Aorta (tissue), 5 donors: ENCODE measurements at places on chromosomes 1 and 21. TPM values are rescaled to one million over a fixed set of nuclear protein-coding genes. Genes with fewer than 3 reads are reported as not detected.
A peak's percentile ranks its signal among the peaks of the same experiment; 100 is the strongest.

TSPAN1 gene
- 2.3 TPM for total RNA-seq

VASH2 gene
- total RNA-seq: 1.8 TPM

DNA sequence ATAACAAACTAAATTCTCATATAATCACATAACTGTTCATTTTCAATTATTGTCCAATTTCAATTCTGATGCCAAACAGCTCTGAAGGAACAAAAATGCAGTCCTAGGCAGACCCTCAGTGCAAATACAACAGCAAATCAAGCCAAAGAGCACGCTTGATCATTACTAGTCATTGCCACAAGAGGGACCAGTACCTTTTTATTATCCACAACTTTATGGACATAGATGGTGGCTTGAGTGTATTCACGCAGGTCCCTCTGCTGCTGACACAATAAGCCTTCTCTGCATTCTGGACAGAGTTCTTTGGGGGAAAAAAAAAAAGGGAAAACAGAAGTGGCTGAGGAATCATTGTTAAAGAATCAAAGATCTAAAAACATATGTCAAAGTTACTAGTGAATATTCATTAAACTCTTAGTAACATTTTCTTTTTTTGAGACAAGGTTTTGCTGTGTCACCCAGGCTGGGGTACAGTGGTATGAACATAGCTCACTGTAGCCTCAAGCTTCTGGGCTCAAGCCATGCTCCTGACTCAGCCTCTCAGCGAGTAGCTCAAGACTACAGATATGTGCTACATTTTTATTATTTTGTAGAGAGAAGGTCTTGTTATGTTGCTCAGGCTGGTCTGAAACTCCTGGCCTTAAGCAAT, 34.3 kb upstream of the RAP1GAP start:
- DNase-seq: no peak
- no peak overlapping the region for H3K4me3 ChIP-seq
- no peaks in the 10 kb centered on the region for H3K27me3 ChIP-seq
- H3K27ac ChIP-seq: no peak overlapping the region
- H3K36me3 ChIP-seq: peaks cover 6% of the 10 kb centered on the region
- H3K4me1 ChIP-seq: no peaks in the 10 kb centered on the region

- H3K4me1 ChIP-seq: no peaks in the 10 kb centered on the region
- no peaks in the 10 kb centered on the region for H3K36me3 ChIP-seq
- H3K27ac ChIP-seq: no peak overlapping the region
- no peaks in the 10 kb centered on the region for H3K27me3 ChIP-seq
- no peak overlapping the region for H3K4me3 ChIP-seq
Measured at GRCh38 chr21:27036736-27037301, 69.9 kb upstream of the ADAMTS5 start.

GRCh38 chr1:180229483-180230415, at the start of gene LHX4:
Gene LHX4, plus strand, starts transcription at chr1:180230264. Its CDS starts 266 bp downstream, at chr1:180230530.
- H3K4me1 ChIP-seq: no peaks in the 10 kb centered on the region
- no peaks in the 10 kb centered on the region for H3K36me3 ChIP-seq
- H3K27ac ChIP-seq: no peak within 1 kb of the TSS

DNA sequence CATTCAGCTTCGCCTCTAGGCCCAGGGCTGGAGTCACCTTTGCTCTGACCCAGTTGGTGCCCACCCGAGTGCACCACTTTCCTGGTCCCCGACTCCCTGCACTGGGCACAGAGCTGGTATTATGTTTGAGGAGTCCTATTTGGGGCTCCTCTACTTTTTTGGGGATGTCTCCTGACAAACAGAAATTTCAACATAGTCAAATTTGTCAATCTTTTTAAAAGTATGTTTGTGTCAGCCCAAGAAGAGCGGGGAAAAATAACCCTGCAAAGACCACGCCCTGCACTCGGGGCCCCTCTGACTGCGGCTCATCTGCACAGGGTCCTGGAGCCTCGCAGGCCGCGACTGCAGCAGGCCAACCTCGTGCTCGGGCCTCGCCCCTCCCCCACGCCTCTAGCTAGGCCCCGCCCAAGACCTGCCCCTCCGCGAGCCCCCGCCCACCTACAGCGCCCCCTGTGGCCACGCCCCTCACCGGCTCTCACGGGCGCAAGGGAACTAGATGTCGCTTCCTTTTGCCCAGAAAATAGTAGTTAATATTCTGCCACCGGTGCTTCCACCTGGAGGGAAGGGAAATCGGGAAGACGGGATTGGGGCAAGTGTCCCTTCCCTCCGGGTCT, 11.4 kb downstream of the FAM229A start:
- no peaks in the 10 kb centered on the region for H3K27me3 ChIP-seq
- DNase-seq: peak; percentile 82
- peak overlapping the region; percentile 25 for H3K27ac ChIP-seq
- peak overlapping the region; percentile 62 for H3K4me3 ChIP-seq

GRCh38 chr1:21935891-21936365, 1.2 kb downstream of the HSPG2 start:
- H3K27me3 ChIP-seq: no peaks in the 10 kb centered on the region
- peak; percentile 51 for DNase-seq
- peak overlapping the region; percentile 54 for H3K27ac ChIP-seq
- no peaks in the 10 kb centered on the region for H3K36me3 ChIP-seq
- H3K4me3 ChIP-seq: peak overlapping the region; percentile 96

GRCh38 chr1:193054169-193054675, 4.9 kb downstream of the UCHL5 start:
- no peak for DNase-seq
- no peak overlapping the region for H3K27ac ChIP-seq
- H3K27me3 ChIP-seq: no peaks in the 10 kb centered on the region
- H3K36me3 ChIP-seq: no peaks in the 10 kb centered on the region
- no peaks in the 10 kb centered on the region for H3K4me1 ChIP-seq

DNA sequence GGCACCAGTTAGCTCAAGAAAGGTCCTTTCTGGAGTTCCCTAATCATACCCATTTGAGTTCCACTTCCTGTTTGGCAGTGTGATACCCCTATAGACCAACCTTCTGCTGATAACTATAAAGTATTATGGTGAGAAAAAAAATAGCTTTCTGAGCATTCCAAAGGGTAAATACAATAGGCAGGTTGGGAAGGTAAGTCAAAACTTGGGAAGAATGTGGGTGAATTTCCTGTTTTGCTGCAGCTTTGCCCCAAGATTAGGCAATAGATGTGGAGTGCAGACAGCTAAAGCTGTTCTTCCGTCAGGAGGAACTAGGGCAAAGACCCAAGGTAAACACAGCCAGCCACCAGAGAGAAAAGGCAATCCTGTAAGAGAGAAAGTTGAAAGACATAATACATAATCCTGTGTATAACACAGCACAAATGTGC, 49.9 kb upstream of the GUCA2A start:
- no peaks in the 10 kb centered on the region for H3K4me1 ChIP-seq
- H3K27ac ChIP-seq: no peak overlapping the region
- no peak overlapping the region for H3K4me3 ChIP-seq

DNA sequence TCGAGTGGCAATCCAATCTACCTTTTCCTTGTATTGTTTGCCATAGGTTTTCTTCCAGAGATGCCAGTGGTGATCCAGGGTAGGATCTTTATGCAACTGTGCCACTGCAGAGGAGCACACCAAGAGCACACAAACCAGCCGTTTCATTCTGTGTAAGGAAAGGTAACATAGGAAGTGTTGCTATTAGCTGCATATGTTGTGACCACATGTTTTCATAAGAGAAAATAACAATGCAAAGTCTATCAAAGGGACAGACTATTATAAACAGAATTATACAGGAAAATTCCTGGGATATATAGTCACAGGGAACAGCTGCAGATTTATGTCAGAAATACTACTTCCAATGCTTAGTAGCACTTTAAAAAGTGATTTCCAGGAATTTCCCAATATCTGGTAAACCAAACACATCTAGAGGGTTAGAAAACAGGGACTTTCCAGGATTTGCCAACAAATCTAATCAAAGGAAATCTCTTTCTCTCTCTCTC, 919 bp downstream of the CTSS start:
- no peaks in the 10 kb centered on the region for H3K27me3 ChIP-seq
- DNase-seq: no peak
- H3K4me3 ChIP-seq: no peak overlapping the region
- H3K27ac ChIP-seq: no peak overlapping the region

GRCh38 chr1:95048317-95048716, 24.4 kb downstream of the ALG14 start:
- no peaks in the 10 kb centered on the region for H3K4me1 ChIP-seq
- no peak overlapping the region for H3K27ac ChIP-seq
- no peaks in the 10 kb centered on the region for H3K27me3 ChIP-seq
- H3K4me3 ChIP-seq: no peak overlapping the region
- H3K36me3 ChIP-seq: no peaks in the 10 kb centered on the region

DNA sequence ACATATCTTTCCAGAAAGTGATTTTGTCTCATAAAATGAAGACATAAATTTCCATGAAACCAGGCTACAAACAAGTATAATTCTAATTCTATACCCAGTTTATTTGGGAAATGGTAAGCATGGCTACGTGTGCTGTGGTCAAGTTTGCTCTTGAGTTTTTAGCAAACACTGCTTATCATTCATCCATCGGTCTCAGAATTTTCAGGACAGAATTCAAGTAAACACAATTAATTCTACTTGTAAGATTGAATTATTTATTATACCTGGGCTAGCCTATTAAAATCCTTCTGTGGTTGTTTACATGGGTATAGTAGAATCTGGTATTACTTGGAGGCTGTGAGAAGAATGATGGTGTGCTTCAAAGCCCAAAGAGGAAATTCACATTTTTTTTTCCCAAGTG, 68.3 kb downstream of the CHIA start:
- H3K4me1 ChIP-seq: no peaks in the 10 kb centered on the region
- H3K27me3 ChIP-seq: no peaks in the 10 kb centered on the region
- no peak for DNase-seq
- no peak overlapping the region for H3K27ac ChIP-seq
- H3K36me3 ChIP-seq: no peaks in the 10 kb centered on the region

- no peaks in the 10 kb centered on the region for H3K36me3 ChIP-seq
- no peaks in the 10 kb centered on the region for H3K4me1 ChIP-seq
- no peaks in the 10 kb centered on the region for H3K27me3 ChIP-seq
- H3K4me3 ChIP-seq: no peak overlapping the region
Measured at GRCh38 chr21:46598581-46599572, 6.0 kb downstream of the S100B start.

GRCh38 chr1:109716570-109717090, 4.6 kb downstream of the GSTM5 start:
- no peaks in the 10 kb centered on the region for H3K27me3 ChIP-seq
- H3K4me1 ChIP-seq: no peaks in the 10 kb centered on the region
- no peaks in the 10 kb centered on the region for H3K36me3 ChIP-seq
- DNase-seq: no peak
- H3K27ac ChIP-seq: no peak overlapping the region

DNA sequence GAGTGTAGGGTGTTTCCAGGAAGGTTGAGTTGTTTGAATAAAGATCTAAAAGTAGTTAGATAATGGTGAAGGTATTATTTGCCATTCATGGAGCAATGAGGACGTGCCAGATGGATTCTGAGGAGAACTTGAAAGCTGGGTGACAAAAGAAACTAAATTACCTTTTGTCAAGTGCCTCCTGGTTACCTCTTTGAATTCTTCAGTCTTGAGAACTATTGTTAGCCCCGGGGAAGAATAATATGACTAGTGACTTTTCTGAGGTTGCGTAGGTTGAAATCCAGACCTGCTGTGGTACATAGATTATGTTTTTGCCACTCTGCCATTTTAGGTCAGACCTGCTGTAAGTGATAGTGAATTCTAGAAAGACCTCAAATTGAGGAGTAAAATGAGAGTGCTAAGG, 11.5 kb downstream of the LAMC1 start:
- DNase-seq: no peak
- H3K4me3 ChIP-seq: no peak overlapping the region
- H3K27ac ChIP-seq: no peak overlapping the region
- H3K4me1 ChIP-seq: peaks cover 15% of the 10 kb centered on the region

DNA sequence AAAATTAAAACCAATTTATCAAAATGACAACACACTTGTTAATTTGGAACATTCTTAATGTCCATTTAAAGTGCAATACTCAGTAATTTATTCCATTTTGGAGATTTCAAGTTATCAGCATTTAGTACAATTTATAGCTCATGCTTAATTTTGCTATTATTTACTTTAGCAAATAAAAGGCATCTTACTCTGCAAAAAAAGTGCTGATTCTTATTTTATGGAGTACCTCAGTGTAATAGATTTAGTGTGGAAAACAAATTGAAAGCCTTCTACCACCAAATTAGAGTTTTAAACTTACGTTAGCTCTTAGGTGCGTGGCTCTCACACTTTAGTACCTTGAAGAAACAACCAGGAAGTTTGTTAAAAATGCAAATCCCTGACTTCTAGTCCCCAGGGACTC, 208.4 kb upstream of the NRIP1 start:
- H3K36me3 ChIP-seq: no peaks in the 10 kb centered on the region
- DNase-seq: no peak
- no peaks in the 10 kb centered on the region for H3K27me3 ChIP-seq
- H3K4me1 ChIP-seq: no peaks in the 10 kb centered on the region

DNA sequence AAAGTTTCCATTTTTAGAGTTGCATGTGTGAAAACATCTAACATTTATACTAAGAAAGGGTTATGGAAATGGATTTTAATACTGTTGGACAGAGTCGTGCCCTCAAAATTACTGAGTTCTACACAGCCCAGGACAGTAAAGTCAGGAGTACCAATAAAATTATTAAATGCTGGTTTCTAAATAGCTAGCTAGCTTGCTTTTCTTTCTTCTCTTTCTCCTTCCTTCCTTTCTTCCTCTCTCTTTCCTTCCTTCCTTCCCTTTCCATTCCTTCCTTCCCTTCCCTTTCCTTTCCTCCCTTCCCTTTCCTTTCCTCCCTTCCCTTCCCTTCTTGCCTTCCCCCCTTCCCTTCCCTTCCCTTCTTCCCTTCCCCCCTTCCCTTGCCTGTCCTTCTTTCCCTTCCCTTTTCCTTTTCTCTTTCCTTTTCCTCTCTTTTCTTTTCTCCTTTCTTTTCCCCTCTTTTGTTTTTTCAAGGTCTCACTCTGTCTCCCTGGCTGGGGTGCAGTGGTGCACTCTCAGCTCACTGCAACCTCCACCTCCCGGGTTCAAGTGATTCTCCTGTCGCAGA, 33.9 kb downstream of the YTHDF2 start:
- no peaks in the 10 kb centered on the region for H3K27me3 ChIP-seq
- H3K27ac ChIP-seq: no peak overlapping the region
- no peak overlapping the region for H3K4me3 ChIP-seq
- DNase-seq: no peak

GRCh38 chr1:157138220-157139051, at the start of gene ETV3:
Gene ETV3, minus strand, starts transcription at chr1:157138395. Its CDS starts 2,043 bp downstream, at chr1:157136352.
- no peaks in the 10 kb centered on the region for H3K4me1 ChIP-seq
- no peaks in the 10 kb centered on the region for H3K27me3 ChIP-seq
- H3K36me3 ChIP-seq: peaks cover 8% of the 10 kb centered on the region
- peak within 1 kb of the TSS; percentile 95 for H3K27ac ChIP-seq
- peak within 1 kb of the TSS; percentile 87 for H3K4me3 ChIP-seq

- no peaks in the 10 kb centered on the region for H3K27me3 ChIP-seq
- H3K4me1 ChIP-seq: no peaks in the 10 kb centered on the region
- no peaks in the 10 kb centered on the region for H3K36me3 ChIP-seq
- H3K27ac ChIP-seq: no peak overlapping the region
- DNase-seq: no peak
Measured at GRCh38 chr1:200588698-200589097, 31.9 kb downstream of the KIF14 start.
